Endothelial cell of umbilical vein (primary cell): ENCODE measurements at places on chromosomes 1 and 21.

DNA sequence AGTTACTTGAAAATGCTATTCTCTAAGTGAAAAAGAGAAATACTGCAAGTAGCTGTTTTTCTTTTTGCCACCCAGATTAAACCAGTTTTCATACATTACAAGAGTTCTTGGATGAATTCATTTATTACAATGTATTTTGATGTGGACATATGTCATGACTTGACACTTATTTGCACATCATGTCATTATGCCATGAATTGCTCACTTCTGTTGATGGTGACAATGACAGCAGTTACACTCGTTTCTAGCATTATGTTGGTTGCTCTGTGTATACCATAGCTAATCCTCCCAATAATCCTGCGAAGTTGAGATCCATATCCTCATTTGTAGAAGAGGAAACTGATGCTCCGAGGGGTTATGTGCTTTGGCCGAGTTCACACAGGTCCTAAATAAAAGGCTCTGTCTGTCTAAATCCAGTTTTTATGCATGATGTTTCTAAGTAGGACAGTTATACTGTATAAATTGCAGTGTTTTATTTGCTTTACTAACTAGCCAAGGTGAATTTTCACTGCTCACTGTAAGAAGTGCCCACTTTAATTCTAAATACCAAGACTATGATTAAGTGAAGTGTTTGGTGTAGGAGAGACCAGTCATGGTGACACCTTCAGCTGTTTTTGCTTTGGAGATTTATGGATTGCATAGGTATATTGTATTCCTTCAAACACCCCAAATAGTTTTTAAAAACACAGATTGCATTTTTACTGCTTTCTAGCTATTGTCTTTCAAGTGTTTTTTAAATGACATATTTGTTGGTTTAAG, 56.7 kb downstream of the PRDM2 start:
- no peak for DNase-seq

GRCh38 chr21:28454564-28455252, 538.0 kb downstream of the LTN1 start:
- no peak for DNase-seq

- no peak for DNase-seq
Measured at GRCh38 chr1:191634801-191635508, 523.3 kb upstream of the RGS18 start.

DNA sequence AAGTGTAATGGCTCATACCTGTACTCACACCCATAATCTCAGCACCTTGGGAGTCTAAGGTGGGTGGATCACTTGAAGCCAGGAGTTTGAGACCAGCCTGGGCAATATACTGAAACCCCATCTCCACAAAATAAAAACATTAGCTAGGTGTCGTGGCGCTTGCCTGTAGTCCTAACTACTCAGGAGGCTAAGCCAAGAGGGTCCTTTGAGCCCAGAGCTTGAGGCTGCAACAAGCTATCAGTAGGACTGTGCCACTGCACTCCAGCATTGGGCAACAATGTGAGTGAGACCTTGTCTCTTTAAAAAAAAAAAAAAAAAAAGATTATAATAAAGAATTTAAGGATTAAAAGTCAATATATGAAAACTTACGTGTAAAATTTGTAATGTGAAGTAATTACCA, 11.7 kb downstream of the BPNT1 start:
- DNase-seq: no peak

DNA sequence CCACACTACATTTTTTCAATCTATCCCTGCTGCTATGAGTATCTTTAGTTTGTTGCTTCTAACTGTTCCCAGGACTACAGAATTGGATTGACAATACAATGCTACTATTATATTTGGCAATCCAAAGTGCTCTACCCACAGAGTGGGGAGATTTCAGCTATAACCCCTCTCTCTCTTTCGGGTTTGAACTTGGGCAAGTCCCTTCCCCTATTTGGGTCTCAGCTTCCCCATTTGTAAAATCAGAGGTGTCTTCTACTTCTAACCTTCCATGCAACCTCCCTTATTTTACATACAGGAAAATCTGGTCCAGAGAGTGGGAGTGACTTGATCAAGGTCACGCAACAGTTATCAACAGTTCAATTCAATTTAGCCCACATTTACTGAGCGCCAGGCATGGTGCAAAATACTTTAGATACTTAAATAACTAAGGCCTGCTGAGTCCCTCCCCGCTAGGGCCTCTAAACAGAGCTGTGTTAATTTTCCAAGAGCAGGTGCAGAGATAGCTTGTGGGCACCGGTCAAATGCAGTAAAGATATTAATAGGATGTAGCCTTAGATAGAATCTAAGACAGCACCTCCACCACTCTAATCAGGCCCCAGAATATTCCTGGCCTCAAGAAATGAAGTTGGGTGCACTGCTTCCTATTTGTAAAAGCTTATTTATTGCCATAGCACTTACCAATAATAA, 9.4 kb upstream of the GPX7 start:
- DNase-seq: no peak

GRCh38 chr1:186739515-186739914, 59.3 kb upstream of the PTGS2 start:
- no peak for DNase-seq

DNA sequence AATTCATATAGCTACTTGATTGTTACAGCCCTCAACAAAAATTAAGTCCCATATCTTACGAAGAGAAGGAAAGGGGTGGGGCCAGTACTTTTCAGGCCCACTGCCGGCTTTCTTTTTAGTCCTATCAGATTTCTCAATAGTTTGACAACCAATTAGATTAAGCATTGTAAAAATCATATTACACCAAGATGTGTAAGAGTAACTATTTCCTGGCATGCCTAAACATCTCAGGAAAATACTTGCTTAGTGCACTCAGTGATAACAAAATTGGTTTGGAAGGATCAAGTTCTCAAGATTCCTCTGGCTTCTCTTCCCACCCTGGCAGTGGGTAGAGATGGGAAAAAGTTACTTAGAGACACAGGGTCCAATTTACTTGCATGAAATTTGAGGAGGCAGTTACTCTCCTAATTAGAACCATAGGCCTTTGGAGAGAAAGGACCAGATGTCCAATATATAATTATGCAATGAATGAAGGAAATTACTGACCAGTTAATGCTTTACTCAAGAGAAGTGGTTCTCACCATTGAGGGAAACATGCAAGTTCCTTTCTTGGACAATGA, 30.1 kb downstream of the STPG1 start:
- DNase-seq: no peak

- no peak for DNase-seq
Measured at GRCh38 chr1:15288173-15288926, 41.3 kb downstream of the FHAD1 start.

DNA sequence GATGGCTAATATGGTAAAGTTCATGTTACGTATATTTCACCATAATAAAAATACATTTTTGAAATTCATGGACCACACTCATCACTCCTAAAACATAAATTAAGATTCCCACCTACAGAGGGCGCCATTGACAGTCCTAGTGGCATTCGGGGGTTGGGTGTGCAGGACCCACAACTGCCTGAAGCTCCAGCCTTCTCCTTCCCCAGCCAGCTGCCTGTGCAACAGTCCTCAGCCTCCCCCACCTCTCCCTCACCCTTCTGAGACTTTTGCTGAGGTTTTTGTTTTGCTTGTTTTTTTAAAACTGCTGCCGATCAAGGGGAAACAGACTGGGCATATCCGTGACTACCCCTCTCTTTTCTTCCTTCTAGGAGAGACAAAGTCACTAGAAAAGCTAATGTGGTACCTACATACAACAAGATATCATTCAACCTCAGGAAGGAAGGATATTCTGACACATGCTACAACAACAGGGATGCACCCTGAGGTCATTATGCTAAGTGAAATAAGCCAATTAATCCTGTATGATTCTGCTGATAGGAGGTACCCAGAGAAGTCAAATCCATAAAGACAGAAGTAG, 9.2 kb upstream of the EVA1C start:
- peak; percentile 86 for DNase-seq

DNA sequence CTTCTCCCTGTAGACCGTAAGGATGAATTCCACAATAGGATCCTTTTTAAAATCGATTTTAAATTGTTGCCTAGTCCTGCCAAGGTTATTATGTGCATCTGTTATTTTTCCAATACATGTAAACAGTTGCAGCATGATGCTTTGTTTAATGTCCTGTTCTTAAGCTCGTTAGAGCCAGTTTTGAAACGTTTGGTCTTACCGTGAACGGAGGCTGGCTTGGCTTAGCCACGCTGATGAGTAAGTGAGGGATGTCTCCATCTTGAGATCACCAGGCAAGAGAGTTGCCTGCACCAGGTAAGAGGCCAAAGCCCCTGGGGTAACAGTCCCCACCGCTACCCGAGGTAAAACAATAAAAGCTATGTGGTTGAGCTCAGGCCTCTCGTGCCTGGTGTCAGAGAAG, 17.3 kb downstream of the CSTB start:
- DNase-seq: no peak

DNA sequence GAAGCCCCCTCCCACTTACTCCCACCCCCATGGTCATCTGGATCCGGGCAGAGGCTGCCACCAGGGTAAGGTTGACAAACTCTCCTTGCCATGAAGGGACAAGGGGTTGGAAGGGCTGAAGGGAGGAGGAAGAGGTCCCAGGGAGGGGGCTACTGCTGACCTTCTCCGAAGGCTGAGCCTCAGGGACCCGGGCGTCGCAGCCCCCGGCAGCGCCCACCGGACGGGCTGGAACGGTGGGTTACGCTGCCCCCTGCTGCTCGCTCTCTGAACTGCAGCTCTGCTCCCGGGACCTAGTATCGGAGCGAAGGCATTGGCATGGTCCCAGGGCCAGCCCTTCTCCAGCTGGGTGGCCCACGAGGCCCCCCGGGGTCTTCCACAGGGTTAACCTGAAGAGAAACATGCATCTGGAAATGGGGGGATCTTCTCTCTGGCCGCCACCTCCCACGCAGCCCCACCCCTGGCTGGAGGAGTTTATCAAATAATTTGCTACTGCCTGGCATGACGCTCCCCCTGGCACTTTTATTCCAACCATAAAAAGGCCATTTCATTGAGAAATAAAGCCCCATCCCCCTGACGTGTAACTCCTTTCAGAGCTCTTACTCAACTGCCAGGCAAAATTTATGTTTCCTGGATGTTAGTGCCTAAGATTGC, 70.4 kb upstream of the TARDBP start:
- DNase-seq: peak; percentile 22

DNA sequence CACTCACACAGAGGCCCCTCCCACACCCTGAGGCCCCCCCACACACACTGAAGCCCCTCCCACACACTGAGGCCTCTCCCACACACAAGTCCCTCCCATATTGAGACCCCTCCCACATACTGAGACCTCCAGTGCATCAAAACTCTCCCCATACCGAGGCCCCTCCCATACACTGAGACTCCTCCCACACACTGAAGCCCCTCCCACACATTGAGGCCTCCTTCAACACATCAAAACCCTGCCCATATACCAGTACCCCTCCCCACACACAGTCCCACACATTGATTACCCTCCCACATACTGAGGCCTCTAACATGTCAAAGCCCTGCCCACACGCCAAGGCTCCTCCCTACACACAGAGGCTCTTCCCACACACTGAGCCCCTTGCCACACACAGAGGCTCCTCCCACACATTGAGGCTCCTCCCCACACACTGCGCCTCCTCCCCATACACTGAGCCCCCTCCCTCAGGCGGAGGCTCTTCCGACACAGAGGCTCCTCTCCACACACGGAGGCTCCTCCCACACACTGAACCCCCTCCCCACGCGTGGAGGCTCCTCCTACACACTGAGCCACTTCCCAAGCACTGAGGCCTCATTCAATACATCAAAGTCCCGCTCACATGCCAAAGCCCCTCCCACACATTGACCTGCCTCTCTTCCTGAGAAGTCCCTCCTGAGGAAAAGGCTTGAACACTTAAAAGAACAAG, 392.3 kb downstream of the CAMTA1 start:
- DNase-seq: no peak

DNA sequence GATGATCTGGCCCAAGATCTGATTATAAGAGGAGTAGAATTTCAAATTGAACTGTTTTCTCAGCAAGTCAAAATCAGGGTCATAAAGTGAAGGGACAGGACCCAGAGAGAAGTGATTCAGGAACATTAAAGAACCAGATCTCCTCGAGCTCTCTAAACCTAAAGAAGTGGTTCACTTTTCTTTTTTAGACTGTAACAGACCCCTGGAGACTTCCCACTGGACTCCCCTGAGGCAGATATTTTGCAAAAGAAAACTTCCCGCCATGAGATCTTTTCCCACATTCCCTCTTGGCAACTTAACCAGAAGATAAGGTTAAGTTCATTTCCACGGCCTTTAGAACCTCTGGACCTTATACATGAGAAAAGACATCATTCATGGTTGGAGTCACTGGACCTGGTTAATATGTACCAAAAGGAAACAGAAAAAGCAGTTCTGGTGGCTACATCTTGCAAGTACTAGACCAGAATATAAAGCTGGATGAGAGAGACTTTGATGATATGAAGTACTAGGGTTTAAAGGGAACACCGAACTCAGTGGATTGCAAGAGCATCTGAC, 1061.4 kb downstream of the MRPL39 start:
- no peak for DNase-seq
